ENCODE measurements at places on chromosomes 6 and 20.

- no peak for DNase-seq
These were observed 590.6 kb upstream of the PTCHD4 start for GRCh38 chr6:48701572-48701971.

- DNase-seq = no peak
These were observed 3.2 kb upstream of the IFNGR1 start for GRCh38 chr6:137222381-137222780.

DNA sequence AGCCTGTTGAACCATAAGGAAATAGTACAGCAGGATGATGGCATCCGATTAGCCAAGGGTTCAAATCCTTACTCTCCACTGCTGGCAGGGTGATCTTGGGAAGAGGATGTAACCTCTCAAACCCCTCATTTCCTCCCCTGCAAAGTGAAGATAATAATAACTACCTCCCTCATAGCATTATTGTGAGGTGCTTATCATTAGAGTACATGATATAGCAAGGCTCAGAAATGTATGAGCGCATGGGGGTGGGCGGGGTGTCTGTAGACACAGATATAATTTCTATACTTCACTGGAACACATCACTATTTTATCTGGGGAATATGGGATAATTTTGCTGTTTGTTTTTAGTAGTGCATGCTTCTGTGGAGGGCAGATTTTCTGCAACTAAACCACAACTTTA is 89.8 kb upstream of the LAMP5 start:
- no peak for DNase-seq

DNA sequence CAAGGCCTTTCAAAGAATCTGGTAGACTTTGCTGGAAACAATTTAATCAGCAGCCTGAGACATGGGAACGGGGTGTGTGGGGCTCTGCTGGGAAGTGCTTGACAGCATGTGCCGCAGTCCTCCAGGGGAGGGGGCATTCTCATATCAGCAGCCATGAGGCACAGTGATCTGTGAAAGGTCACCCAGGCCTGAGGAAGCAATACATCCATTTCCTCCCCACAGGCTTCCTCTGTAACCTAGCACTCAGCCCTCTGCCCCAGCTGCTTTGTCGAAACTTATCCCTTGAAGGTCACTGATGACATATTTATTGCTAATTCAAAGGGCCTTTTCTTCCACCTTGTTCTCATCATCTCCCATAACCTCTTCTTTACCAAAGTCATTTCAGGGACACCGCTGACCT is 103.3 kb downstream of the TNFAIP3 start:
- no peak for DNase-seq

- no peak for DNase-seq
These were observed 292.6 kb upstream of the NT5E start for GRCh38 chr6:85157311-85157710.

DNA sequence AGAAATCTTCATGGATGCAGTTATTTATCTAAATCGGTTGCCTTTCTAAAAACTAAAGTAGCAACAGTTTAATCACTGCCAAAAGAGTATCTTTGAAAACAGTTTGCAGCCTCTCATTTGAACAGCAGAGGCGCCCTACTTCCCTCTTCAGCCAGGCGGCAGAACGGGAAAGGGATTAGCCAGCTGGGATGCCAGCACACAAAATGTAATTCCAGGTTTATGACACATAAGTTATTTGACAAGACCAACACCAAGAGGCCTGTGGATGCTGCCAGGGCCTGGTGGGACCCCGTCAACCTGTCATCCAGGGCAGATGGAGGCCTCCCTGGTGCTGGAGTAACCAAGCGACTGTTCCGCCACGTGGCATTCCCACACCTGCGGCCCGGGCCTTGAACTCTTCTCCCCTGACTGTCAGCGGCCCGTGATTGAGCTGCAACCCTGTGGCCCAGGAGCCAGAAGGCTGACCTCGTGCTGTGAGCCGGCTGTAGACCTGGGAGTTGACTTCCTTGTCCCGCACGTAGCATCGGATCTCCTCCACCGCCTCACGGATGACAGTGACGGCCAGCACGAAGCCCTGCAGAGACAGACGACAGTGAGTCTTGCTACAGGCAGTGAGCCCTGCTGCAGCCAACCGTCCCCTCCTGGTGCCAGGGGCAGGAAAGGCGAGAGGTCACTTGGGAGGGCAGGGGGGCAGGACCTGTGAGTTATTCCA is 55.5 kb downstream of the ATP9A start:
- DNase-seq = no peak

GRCh38 chr6:34150766-34151165 is 4.9 kb upstream of the GRM4 start:
- no peak for DNase-seq

DNA sequence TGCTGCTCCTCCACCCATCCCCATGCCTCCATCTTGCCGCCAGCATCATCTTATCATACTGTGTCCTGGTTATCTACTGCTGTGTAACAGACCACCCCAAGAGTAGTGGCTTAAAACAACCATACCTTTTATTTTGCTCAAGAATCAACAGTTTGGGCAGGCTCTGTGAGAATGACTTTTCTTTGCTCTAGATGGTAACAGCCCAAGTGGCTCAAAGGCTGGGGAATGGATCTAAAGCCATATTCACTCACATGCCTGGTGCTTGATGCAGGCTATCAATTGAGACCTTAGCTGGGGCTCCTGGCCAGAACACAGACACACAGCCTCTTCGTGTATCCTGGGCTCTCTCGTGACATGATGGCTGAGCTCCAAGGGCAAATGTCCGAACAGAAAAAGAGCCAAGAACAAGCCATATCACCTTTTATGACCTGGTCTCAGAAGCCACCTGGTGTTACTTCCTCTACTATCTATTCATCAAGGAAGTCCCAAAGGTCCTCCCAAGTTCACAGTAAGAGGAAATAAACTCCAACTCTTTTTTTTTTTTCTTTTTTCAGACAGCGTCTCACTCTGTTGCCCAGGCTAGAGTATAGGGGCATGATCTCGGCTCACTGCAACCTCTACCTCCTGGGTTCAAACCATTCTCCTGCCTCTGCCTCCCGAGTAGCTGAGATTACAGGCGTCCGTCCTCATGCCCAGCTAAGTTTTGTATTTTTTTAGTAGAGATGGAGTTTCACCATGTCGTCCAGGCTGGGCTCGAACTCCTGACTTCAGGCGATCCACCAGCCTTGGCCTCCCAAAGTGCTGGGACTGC is 159.3 kb upstream of the JARID2 start:
- DNase-seq = no peak

DNA sequence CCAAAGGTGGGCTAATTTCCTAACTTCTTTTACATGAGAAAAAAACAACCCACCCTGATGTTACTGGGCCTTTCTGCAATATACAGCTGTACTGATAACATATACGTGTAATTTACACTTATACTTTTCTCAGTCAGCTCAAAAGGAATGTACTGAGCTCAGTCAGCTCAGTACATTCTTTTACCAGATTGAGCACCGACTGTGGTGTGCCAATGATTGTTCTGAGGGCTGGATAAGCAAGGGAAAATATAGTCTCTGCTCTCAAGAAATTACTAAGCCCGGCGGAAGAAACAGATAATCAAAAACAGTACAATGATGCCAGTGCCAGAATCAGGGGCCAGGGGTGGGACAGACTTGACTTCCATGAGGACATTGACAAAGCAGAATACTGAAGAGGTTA is 10.0 kb upstream of the BLOC1S5 start:
- no peak for DNase-seq

GRCh38 chr20:50221501-50222308 is 31.1 kb downstream of the CEBPB start:
- no peak for DNase-seq

DNA sequence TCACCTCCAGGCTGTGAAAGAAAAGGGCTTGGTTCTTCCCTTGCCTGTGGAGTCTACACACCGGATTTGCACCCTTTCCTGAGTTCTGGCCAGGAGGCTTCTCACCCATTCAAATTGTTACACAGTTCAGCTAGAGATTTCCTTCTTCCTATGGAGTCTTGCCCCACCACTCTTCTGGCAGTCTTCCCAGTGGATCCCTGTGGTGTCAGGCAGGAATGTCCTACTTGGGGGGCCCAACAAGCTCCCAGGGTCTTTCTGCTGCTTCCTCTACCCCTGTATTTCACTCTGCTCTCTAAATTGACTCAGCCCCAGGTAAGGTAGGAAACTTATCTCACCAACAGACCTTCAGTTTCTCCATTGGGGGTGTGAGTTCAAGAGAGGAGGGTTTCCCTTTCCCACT is 14.0 kb upstream of the CST9L start:
- DNase-seq = no peak

GRCh38 chr6:109000289-109000688 is 94.4 kb downstream of the SESN1 start:
- no peak for DNase-seq

- DNase-seq = no peak
These were observed 2.3 kb upstream of the DSN1 start for GRCh38 chr20:36775826-36776225.

- DNase-seq = no peak
These were observed 496.2 kb upstream of the JAG1 start for GRCh38 chr20:11170025-11170424.

DNA sequence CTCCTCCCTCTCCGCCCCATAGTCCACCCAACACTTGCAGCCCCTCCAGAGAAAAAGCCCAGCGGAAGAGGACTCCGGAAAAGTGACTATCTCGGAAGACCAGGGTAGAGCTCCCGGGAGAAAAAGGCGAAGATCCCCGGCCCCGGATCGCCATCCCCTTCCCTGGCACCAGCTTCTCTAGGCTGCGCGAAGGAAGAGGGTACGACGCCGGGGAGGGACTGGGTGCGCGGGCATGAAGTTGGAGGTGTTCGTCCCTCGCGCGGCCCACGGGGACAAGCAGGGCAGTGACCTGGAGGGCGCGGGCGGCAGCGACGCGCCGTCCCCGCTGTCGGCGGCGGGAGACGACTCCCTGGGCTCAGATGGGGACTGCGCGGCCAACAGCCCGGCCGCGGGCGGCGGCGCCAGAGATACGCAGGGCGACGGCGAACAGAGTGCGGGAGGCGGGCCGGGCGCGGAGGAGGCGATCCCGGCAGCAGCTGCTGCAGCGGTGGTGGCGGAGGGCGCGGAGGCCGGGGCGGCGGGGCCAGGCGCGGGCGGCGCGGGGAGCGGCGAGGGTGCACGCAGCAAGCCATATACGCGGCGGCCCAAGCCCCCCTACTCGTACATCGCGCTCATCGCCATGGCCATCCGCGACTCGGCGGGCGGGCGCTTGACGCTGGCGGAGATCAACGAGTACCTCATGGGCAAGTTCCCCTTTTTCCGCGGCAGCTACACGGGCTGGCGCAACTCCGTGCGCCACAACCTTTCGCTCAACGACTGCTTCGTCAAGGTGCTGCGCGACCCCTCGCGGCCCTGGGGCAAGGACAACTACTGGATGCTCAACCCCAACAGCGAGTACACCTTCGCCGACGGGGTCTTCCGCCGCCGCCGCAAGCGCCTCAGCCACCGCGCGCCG is 822 bp downstream of the FOXQ1 start:
- DNase-seq = no peak

GRCh38 chr6:43461936-43462335 is 6.6 kb upstream of the DLK2 start:
- no peak for DNase-seq

GRCh38 chr6:41630946-41631345 is 7.3 kb upstream of the MDFI start:
- DNase-seq = no peak

- no peak for DNase-seq
These were observed 18.7 kb downstream of the TM9SF4 start for GRCh38 chr20:32128167-32128566.

GRCh38 chr20:63900413-63900812 is 5.5 kb downstream of the DNAJC5 start:
- no peak for DNase-seq

- DNase-seq = no peak
These were observed 43.0 kb downstream of the VEGFA start for GRCh38 chr6:43812850-43813578.

DNA sequence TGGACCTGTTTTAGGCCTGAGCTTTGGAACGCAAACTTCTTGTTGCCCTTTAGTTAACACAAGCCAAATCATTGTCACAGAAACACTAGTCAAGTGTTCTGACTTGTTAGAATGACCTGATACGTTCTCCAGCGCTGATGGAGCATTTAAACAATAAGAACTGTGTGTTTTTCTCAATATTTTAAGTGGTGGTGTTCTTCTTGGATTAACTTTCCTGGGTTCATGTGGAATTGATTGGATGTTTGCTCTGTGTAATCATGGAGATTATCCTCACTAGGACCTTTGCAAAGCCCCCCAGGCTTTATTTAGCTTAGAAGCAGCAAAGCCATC is 1.6 kb downstream of the LRRC1 start:
- peak; percentile 23 for DNase-seq

- no peak for DNase-seq
These were observed 33.4 kb upstream of the PRIM2 start for GRCh38 chr6:57283911-57284455.

DNA sequence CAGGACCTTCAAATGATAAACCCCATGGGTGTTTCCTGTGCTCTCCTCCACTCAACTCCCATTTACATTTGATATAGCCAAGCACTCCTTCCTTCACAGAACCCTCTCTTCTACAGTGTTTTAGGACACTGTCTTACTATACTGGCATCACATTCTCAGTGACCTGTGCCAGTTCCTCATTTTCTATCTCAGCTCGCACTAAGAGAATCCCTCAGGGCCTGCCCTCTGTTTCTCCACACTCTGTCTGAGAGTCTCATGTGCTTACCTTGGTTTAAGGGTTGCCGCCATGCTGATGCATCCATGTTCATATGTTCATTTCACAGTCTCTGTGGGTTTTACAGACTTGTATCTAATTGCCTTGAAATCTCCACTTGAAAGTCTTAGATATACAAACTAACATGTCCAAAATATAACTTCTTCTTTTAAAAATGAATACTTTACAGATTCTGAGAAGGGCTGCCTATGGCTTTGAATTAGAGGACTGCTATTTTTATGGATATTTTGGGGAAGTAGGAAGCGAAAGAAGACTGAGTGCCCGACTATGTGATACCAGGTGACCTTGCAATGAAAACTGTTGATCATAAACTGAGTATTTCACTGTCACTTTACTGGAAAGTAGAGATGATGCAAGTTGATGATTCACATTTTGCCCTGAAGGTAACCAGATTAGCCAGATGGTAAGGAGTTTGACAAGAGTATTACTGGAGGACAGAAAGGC is 153.1 kb upstream of the SIM1 start:
- no peak for DNase-seq

GRCh38 chr6:160132776-160133338 is 11.2 kb downstream of the SLC22A1 start:
- DNase-seq = no peak

DNA sequence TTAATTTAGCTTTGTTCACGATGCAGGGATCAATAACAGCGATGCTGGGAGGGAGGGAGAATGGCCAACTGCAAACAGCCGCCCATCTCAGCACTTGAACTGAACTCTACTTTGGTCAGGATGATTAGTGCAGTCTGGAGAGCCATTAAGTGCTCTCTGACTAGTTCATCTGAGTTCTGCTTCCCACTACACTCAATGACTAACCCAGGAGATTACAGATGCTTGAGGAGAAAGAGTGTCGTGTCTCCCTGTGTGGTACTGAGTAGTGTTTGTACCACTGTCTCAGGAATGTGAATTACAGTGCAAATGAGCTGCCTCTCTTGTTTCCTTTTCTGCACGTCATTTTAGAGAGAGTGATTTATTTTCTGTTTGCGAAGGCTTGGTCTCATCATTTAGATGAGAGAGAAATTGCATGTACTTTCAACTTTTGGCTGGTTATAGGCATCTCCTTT is 23.5 kb downstream of the CARMIL1 start:
- DNase-seq = peak; percentile 62
